Activated CD8-positive, alpha-beta T cell treated with anti-CD3 and anti-CD28 coated beads, Interleukin-2, amount 10 ng/mL, durations not matched to agents 7 days and 5 days (primary cell): ENCODE measurements at places on chromosomes 16 and 17.
A peak's percentile ranks its signal among the peaks of the same experiment; 100 is the strongest.

GRCh38 chr17:2063261-2064146 is 8.6 kb downstream of the HIC1 start:
- no peak for DNase-seq

- no peak for DNase-seq
Measured at GRCh38 chr16:46728806-46729205, 19.3 kb downstream of the MYLK3 start.

GRCh38 chr16:82653550-82654511 is 27.1 kb downstream of the CDH13 start:
- DNase-seq = peak; percentile 67

- no peak for DNase-seq
Measured at GRCh38 chr16:5040451-5040850, 6.7 kb upstream of the NAGPA start.

DNA sequence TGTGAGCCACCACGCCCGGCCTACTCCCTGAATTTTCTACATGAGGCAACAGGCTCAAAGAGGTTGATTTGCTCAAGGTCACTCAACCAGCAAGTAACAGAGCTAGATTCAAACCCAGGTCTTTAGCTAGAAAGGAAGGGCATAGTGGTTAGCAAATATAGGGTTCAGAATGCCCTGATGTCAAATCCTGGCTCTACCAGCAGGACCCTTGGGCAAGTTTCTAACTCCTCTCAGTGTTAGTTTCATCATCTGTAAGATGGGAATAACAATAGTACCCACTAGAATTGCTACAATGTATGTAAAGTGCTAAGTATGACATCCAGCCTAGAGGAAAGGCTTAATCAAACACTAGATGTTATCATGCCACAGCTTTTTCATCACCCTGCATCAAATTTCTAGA is 19.1 kb upstream of the CYB5B start:
- DNase-seq = no peak

DNA sequence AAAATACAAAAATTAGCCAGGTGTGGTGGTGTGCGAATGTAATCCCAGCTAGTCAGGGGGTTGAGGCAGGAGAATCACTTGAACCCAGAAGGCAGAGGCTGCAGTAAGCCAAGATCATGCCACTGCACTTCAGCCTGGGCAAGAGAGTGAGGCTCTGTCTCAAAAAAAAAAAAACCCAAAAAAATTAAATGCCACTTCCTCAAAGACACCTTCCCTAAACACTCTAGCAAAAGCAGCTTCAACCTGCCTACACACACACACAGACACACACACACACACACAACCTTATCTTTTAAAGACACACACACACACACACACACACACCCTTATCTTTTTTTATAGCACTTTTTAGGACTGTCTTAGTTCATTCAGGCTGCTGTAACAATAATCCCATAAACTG is 201.7 kb upstream of the PSMD7 start:
- no peak for DNase-seq

DNA sequence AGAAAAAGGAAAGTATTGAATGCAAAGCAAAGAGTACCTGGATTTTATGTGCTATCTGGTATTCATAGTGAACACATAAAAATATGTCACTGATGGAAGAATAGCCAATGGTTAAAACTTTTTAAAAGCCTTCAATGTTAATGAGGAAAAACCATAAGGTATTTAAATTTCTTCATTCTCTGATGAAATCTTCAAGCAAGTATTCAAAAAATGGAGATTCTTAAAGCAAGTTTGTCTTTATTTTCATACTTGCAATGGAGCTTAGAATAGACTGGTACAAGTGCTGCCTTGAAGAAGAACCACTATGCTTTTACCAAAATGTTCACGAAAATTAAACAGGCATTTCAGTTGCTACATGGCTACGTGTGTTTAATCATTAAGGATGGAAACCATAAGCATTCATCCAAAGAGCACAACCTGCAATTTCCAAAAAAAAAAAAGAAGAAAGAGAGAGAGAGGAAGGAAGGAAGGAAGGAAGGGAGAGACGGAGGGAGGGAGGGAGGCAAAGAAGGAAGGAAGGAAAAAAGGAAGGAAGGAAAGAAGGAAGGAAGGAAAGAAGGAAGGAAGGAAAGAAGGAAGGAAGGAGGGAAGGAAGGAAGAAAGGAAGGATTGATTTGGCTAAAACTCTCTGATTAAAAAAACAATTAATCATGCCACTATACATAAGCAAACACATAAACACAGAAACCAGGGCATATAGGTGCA is 17.6 kb downstream of the HS3ST3A1 start:
- DNase-seq = no peak

- DNase-seq = no peak
Measured at GRCh38 chr17:36608794-36609497, 7.6 kb downstream of the MRM1 start.

DNA sequence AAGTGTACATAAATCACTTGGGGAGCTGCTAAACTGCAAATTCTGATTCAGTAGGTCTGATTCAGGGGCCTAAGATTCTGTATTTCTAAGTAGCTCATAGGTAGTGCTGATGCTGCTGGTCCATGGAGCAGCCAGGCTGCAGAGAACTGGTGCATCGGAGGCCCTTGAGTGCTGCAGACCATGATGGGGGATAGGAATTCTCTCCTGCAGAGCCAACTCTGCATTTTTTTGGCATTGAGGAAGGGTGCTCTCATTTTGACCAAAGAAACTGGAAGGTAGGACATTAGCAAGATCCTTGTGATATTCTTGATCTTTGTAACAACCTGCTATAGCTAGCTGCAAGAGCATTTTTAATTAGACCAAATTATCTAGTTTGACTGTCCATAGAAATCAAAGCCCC is 4.7 kb downstream of the HOXB2 start:
- DNase-seq = no peak

- no peak for DNase-seq
Measured at GRCh38 chr16:57972306-57972705, 1.4 kb upstream of the CNGB1 start.

DNA sequence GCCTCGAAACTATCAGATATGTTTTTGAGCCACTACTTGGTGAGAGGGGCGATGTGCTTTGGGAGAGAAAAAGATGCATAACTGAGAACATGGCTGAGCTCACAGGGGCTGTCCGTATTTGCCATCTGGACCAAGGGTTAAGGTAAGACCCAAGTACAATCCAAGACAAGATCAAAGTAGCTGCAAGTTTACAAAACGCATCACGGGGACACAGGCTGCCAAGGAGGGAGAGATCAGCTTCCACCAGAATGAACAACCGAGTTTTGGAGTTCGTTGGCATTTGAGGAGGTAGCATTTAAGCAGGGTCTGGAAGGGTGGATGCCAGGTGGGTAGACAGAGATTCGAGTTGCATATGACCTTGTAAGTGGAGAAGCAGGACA is 2.2 kb downstream of the PITPNC1 start:
- DNase-seq = no peak

DNA sequence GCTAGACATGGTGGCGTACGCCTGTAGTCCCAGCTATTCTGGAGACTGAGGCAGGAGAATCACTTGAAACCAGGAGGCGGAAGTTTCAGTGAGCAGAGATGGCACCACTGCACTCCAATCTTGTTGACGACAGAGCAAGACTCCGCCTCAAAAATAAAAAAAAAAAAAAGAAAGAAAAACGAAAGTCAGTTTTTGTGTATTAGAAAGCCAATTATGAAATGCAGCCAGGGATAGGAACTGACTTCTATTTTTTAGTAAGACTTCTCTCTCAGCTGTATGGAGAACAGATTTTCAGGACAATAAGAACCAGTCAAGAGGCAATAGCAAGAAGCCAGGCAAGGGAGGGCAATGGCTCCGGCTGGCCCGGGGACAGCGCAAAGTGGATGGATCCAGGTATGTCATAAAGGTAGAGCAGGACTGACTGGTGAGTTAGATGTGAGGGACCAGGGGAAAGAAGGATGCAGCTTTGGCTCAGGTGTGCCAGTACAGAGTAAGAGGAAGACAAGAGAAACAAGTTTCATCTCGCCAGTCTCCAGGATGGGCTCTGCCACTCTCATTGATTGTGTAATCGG is 12.5 kb upstream of the CCL1 start:
- no peak for DNase-seq

DNA sequence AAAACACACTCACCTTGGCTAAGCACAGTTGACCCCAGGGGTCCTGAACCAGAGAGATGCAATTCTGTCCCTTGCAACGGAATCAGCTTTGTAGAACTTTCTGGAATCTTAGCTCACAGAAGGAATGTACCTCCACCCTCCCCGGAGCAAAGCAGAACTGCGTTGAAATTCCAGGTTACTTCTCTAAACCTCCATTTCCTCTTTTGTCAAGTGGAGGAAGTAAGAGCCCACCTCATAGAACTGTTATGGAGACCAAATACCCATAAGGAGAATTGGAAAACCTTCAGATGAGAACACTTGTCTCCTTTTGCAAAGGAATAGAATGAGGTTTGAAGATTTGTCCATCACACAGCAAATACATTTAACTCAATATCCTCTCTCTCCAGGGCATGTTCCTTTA is 86.6 kb upstream of the RBBP6 start:
- DNase-seq = no peak

DNA sequence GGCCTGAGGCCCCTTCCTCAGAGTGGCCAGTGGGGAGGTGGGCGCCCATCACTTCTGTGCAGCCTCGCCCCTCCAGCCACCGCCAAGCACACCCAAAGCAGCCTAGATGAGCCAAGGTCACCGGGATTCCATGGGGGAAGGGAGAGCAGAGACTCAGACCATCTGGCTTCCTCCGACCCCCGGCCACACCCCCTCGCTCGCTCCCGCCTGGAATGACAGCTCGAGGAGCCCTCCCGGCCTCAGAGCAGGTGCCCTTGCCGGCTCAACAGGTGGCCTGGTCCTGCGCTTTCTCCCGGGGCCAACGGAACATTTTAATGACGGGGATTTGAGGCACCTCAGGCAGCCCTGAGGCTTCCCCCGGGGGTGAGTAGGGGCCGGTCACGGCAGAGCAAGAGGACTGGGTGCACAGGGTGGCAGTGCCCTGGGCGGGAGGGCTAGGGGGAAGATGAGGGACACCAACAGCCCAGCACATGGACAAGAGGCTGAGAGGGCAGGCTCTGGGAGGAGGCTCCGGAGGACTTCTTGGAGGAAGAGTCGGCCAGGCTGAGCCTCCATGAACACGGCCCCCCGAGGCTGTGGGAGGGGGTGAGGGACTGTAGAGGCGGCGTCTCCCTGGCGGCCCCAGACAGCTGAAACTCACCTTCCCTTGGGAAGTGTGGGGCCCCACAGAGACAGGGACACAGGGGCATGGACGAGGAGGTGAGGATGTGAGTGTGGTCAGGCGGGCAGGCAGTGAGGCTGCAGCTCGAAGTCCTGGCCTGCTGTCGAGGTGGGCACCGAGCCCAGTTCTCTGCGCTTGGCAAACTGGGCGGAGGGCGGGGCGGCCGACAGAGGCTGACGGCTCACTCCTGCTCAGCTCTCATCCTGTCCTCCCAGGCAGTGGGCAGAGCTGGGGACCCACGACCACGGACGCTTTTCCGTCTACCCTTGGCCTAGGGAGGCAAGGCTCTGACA is 12.5 kb upstream of the C1QTNF8 start:
- DNase-seq = no peak

DNA sequence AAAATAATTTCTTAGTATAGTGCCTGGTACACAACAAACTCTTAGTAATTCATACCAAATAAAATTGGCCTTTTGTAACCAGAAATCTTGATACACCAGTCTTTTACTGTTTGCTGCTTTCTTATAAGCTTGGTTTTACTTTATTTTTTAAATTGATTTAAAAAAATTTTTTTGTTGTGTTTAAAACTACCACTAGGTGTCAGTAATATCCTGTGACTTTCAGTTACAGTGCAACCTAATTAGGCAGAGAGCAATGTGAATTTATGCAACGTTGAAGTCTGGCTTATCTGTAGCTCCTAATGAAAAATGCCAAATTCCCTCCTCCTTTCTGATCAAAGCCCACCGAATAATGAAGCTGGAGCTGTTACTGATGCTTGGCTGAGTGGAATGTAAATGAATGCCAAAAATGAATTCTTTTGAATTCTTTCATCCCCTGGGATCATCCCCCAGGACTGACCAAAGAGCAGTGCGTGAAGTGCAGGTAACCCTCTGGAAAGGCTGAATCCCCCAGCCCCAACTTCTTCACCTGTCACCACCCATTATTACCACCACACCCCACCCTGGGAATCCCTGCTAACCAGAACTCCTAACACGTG is 3.8 kb downstream of the ERCC4 start:
- no peak for DNase-seq

- DNase-seq = no peak
Measured at GRCh38 chr16:69880640-69881133, 70.4 kb upstream of the CLEC18A start.

DNA sequence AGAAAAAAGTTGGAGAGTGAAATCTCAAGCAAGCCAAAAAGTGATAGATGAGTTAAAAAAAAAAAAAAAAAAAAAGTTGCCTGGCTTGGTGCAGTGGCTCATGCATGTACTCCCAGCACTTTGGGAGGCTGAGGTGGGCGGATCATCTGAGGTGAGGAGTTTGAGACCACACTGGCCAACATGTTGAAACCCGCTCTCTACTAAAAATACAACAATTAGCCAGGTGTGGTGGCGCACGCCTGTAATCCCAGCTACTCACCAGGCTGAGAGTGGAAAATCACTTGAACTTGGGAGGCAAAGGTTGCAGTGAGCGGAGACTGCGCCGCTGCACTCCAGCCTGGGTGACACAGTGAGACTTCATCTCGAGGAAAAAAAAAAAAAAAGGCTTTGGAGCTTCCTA is 668.8 kb downstream of the WWOX start:
- DNase-seq = no peak

- no peak for DNase-seq
Measured at GRCh38 chr16:8486985-8487384, 103.3 kb downstream of the TMEM114 start.

DNA sequence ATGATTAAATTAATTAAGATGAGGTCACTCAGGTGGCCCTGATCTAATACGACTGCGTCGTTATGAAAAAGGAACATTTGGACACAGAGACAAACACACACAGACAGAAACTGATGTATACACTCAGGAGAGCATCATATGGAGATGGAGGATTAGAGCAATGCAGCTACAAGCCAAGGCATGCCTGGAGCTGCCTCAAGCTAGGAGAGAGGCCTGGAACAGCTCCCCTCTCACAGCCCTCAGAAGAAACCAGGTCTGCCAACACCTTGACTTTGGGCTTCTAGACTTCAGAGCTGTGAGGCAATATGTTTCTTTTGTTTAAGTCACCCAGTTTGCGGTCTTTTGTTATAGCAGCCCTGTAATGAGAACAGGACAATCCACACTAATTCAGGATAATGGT is 318.9 kb downstream of the HS3ST3B1 start:
- DNase-seq = no peak
